ENCODE measurements at places on chromosomes 7 and 10.

- DNase-seq = no peak
Observed at GRCh38 chr10:87927091-87927490, 63.7 kb downstream of the PTEN start.

GRCh38 chr10:69089638-69090599 is 2.0 kb downstream of the SRGN start:
- DNase-seq = no peak

DNA sequence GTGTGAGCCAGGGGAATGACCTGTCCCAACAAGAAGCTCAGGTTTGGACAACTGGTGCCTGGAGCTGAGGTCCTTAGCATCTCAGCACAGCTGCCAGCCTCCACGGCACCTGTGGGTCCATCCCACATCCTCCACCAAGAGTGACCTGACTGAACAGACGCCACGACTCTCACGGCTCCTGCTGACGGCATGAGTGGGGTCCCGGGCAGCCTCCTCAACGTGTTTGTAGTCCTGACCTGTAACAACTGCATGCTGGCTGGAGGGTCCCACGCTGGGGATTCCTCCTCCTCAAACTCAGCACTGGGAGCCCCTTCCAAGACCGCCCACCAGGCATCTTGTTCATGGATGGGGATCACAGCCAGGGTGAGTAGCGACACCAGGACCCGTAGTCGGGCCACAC is 36.2 kb downstream of the FAM20C start:
- no peak for DNase-seq

- DNase-seq = no peak
Observed at GRCh38 chr7:98730326-98730725, 113.2 kb downstream of the NPTX2 start.

- DNase-seq = no peak
Observed at GRCh38 chr7:123126691-123127090, 73.1 kb downstream of the SLC13A1 start.

GRCh38 chr7:55052081-55052480 is 33.3 kb downstream of the EGFR start:
- DNase-seq = no peak

DNA sequence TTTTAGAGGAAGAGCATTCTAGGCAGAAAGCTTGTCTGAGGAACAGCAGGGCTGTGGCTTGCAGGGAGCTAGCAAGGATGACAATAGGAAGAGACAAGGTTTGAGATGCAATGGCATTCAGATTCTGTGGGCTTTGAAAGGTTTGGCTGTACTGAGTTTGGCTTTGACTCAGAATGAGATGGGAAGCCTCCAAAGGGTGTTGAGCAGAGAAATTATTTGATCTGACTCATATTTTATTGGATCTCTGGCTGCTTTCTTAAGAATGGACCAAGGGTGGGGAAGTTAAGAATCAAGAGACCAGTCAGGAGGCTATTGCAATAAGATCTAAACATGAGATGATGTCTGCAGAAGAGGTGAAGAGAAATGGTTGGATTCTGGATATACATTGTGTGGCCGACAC is 273.2 kb downstream of the CDK14 start:
- no peak for DNase-seq

GRCh38 chr7:90064370-90064769 is 89.9 kb upstream of the STEAP1 start:
- DNase-seq = no peak
